ENCODE measurements at places on chromosomes 6 and 20.

GRCh38 chr6:16592223-16592911 lies 168.9 kb downstream of the ATXN1 start:
- no peak for DNase-seq

DNA sequence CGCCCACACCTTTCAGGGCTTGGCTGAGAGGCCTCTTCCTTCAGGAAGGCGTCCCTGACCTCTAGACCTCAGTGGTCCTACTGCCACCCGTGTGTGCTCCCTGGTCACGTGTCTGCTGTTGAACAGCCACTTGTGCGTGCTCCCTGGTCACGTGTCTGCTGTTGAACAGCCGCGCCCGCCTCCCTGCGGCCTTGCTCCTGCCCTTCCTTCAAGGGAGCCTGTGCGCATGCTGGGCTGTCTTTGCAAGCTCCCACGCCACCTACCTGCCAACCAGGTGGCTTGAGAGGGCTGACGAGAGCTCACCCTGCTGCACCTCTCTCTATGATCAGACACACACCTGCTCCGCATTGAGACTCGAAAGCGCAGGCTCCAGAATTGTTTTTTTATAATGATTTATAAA lies 179.3 kb downstream of the BMP7 start:
- no peak for DNase-seq

DNA sequence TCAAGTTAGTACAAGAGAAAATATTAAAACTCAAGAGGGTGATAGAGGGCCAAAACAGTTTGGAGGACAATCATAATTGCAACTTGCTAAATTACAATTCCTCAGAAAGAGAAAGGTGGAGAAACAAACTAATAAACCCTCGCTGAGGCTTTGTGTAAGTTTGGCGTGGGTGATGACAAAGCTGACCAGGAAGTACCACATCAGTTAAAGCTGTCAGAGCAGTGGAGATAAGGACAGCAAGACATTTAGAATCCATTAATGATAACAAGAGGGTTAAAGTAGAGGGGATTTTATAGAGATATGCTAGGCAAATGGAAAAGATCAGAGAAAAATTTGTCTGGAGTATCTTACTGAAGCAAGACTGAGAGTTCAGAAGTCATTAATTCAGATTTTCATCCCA lies 334.4 kb downstream of the TFAP2B start:
- no peak for DNase-seq

- DNase-seq: no peak
Observed at GRCh38 chr6:51495096-51495495, 592.3 kb downstream of the PKHD1 start.

- no peak for DNase-seq
Observed at GRCh38 chr6:13729891-13730290, 18.3 kb upstream of the RANBP9 start.

DNA sequence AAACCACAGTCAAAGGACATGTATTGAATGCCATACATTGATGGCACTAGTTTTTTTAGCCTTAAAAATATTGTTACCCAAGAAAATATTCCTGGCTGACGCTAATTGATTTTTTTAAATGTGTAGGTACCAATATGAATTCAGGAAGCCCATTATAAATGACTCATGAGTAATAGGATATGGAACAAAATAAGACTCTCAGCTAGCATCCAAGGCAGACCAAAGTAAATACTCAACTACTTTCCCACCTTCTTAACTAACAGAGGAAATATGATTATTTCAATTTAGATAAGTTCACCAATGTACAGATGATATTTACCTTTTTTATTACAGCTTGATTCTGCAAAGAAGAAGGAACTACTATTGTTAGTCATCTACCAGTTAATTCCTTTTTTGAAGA lies 43.2 kb upstream of the TXNDC5 start:
- DNase-seq: no peak

GRCh38 chr6:139311831-139312230 lies 20.0 kb upstream of the TXLNB start:
- DNase-seq: no peak

- no peak for DNase-seq
Observed at GRCh38 chr6:35728683-35729678, 7.9 kb upstream of the ARMC12 start.

GRCh38 chr20:63822276-63822696 lies 8.8 kb downstream of the ZBTB46 start:
- no peak for DNase-seq

DNA sequence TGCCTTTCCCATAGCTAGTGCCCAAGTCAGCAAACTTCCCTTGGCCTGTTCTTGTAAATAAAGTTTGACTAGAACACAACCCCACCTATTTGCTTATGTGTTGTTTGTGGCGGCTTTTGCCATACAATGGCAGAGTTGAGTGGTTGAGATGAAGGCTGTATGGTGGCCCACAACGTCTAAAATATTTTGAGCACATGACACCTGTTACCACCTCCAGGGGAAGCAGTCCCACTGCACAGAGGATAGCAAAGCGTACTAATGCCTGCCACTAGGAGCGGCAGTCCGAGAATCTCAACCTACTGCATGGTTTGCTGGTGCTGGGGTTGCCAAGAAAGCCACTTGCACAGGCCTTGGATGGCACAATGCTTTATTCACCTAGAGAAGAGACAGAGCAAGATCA lies 58.6 kb downstream of the TGM2 start:
- DNase-seq: no peak

GRCh38 chr6:10375391-10375969 lies 39.4 kb downstream of the TFAP2A start:
- no peak for DNase-seq

- DNase-seq: no peak
Observed at GRCh38 chr6:119493980-119494379, 144.4 kb upstream of the MAN1A1 start.

Data from stimulated activated CD8-positive, alpha-beta memory T cell treated with anti-CD3 and anti-CD28 coated beads, Interleukin-7, amount 100 ng/mL, for 24 hours (primary cell).